ENCODE measurements at places on chromosomes 12 and 14.
A peak's percentile ranks its signal among the peaks of the same experiment; 100 is the strongest.

- no peak for DNase-seq
Measured at GRCh38 chr14:91877376-91877915, 10.1 kb upstream of the TC2N start.

DNA sequence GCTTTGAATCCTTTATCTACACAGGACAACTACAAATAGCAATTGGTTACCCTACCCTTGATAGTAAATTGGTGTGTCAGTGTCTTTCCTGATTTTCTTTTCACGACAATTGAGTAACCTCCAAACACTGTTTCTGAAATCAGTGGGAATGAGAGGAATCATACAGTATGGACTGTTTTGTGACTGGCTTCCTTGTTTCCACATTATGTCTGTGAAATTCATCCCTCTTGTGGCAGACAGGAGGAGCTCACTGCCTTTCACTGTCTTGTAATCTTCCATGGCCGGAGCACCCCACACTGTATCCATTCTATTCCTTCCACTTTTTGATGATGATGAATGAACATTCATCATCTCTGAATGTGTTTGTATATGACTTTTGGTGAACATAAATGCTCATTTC is 164.0 kb upstream of the PZP start:
- DNase-seq: peak; percentile 12

- DNase-seq: no peak
Measured at GRCh38 chr14:72451054-72451972, 442.6 kb downstream of the DPF3 start.

GRCh38 chr14:32217301-32217700 is 14.2 kb upstream of the RNU6-8 start:
- DNase-seq: no peak

DNA sequence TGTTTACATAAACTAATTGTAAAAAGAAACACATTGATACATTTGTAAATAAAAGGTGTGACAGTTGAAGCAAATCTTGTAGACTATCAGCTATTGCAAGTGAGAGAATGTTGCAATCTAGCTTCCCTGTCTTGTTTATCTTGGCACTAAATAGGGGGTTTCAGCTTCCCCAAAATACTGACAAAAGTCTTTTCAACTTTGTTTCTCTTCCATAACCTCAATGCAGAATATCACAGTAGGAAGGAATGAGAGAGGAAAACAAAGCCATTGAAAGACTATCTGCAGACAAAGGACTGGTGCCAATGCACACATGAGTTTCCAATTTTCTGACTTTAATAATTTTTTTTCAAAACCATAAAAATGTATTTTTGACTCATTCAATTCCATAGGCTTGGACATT is 886.2 kb upstream of the MGAT4C start:
- DNase-seq: no peak

DNA sequence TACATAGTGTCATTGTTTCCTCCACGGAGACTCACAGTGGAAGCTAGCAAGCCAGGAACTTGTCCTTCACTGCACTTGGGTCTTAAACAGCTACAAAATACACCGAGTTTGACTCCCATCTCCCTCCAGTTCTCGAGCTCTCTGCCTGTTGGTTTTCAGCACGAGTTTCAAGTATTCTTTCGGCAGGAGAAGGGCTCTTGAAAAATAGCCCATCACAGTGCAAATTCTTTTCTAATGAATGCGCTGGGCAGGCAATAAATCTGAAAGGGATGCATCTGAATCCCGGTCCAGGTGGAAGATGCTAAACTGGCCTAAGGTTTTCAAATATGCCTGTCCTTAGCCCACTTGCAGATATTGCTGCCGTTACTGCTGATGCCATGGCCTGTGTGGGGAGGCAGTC is 173.9 kb downstream of the CACNA1C start:
- no peak for DNase-seq

- no peak for DNase-seq
Measured at GRCh38 chr14:100832311-100832960, 6.5 kb downstream of the MEG3 start.

DNA sequence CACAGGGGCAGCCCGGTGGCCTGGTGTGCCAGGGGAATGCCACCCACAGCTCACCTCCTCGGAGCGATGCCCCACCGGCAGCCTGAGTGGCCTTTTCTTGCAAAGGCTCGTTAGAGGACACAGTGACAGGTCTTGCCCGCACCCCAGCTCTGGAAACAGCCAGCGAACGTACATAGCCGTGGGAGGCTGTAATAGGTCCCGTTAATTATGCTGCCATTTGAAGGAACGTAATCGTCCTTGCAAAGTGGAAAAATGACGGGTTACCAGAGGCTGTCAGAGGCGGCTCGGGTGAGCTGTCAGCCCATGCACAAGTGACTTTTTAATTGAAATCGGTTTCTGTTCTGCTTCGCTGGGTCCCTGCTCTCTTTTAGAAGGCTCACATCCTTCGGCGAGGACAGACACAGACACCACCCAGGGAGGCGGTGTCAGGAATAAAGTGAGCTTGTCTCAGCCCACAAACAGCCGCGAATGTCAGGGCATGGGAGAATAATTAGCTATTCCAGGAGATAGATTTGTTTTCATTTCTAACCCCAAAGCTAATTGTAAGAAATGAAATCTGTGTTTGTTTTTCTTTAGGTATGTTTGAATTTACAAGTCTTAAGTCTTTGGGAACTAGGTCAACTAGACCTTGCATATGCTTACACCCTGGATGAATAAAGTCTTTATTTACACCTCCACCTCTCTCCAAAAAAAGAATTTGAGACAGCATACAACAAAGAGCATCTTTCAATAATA is 77.2 kb upstream of the RFLNA start:
- DNase-seq: no peak

DNA sequence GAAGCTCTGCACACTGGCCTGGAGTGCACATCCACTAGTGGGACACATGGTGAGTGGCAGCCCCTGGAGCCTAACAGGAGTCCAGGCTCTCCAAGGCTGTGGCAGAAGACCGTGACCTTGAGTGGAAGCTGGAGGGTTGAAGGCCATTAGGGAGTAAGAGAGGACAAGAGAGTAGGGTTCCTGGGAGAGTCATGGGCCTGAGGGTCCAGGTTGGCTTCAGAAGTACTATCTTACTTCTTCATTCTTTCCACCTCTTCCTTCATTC is 406 bp downstream of the IL23A start:
- DNase-seq: no peak

- peak; percentile 70 for DNase-seq
Measured at GRCh38 chr14:44803239-44803905, 158.4 kb downstream of the KLHL28 start.

DNA sequence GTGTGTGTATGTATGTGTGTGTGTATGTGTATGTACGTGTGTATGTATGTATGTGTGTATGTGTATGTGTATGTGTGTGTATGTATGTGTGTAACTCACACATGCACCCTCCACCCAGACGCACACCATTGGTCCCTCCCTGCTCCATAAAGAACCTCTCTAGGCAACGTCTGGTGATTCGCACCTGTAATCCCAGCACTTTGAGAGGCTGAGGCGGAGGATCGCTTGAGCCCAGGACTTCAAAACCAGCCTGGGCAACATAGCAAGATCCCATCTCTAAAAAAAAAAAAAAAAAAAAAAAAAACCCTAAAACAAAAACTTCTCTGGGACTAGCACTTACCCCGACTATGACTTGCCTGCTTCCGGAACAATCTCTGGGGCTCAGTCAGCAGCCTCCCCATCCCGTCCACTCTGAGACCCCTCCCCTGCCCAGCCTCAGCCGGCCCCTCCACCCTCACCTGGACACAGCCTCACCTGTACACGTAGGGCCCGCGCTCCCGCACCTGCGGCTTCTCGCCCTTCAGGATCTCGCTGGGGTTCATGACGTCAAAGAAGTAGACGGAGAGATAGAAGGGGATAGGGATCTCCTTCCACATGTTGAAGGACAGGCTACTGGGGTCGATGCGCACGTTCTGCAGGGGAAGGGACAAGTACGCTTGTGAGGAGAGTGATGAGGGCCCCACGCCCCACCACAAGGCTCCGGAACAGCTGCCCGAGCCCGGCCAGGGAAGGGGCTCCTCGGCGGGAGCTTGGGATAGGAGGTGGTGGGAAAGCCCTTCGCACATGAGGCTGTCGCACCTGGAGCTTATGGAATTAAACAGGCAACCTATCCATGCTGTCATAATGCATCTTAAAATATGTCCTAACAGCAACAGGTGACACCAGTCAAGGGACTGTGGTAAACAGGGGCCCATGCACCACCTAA is 46.3 kb downstream of the SCARB1 start:
- no peak for DNase-seq

DNA sequence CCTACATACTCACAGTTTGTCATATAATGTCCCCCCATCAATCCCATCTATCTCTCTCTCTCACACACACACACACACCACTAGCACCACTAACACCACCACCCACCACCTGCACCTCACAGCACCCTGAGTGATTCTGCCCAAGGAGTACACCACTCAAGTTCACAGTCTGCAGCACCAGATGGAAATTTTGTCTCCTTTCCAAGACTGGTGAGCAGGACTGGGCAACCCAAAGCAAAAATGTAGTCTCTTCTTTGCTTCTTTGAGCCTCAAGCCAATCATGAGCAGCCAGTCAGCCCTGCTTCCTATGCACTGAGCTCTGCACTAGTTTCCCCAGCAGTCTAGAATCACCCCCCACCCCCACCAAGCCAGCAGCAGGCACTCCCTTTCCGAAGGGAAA is 15.0 kb upstream of the ARMH4 start:
- no peak for DNase-seq

- no peak for DNase-seq
Measured at GRCh38 chr12:40181490-40181889, 43.3 kb upstream of the LRRK2 start.

DNA sequence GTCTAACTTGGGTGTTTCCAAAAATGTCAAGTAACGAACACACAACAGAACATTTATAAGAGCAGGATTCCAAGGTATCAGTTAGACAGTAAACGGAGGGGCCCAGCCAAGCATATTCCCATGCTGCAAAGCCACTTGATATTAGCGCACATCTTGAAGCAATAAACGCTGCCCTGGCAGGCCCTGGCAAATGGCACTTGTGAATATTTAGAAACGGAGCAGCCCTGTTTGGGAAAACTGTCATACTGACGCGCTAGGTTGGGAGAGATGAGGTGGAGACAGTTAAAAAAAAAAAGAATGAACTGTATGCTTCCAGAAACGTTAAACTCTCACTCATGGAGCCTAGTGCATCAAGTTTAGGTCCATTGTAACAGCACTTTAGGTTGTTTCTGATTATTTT is 9.3 kb downstream of the DGLUCY start:
- DNase-seq: no peak

GRCh38 chr12:33586576-33586975 is 147.0 kb upstream of the SYT10 start:
- no peak for DNase-seq

DNA sequence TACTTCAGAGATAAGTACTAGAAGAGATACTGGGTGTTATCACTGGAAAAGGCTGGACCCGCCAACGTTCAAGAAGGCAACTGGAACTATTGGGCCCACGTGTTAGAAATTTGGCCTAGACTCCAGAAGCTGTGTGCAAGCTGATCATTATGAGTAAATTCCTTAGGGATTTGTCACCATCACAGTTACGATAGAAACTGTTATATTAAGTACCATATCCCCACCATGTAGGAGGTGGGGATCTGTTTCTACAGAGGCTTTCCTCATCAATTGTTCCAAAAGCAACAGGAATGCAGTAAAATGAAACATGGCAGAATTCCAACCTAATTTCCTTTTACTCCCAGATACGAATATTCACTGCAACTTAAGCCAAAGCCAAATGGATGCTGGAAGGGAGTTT is 170.7 kb downstream of the NOVA1 start:
- DNase-seq: no peak

- no peak for DNase-seq
Measured at GRCh38 chr12:43459285-43459684, 92.7 kb downstream of the ADAMTS20 start.

DNA sequence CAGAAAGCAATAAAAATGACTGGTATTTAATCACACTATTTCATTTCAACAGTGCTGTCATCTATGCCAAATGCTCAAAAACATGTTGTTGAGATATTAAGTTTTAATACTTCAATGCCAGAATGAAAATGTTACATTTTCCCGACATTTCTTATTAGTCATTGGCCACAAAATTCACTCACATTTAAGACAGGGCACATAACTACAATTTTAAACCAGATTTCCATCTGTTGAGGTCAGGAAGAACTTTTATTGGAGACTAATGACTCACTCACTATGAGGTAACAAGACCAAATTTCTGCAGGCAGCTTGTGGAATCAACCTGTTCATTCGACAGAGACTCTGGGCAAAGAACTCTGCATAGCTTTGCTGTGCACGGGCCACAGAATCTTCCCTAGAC is 36.8 kb downstream of the PPTC7 start:
- DNase-seq: peak; percentile 92

- peak; percentile 79 for DNase-seq
Measured at GRCh38 chr12:69900720-69901131, 75.7 kb downstream of the MYRFL start.

DNA sequence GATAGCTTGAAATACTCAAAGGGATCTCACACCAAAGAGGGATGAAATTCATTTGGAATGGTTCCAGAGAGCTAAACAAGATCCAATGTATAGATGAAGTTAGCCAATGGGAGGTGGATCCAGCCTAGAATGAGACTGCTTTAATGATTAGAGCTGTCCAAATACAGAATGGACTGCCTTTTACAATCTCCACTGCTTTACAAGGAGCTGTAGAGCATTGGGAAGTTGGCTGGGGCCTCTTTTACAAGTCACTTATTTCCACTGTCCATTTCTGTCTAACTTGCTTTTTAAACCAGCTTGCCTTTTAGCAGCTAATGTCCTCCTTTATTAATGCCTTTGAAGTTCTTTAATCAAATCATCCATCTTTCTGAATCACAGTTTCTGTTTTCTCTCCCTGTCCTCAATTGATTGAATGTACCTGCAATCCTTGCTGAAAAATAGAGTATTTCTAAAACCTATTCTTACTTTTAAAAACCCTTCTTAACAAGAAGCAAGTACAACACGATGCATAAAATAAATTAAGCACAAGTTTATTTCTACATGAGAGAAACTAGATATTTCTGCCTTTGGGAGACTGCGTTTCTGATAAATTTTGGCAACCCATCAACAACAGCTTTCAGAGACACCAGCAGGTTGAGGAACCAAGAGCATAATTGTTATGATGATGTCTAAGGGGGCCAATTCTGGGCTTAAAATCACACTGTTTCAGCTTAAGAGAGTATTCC is 3.4 kb upstream of the ATP2A2 start:
- no peak for DNase-seq

DNA sequence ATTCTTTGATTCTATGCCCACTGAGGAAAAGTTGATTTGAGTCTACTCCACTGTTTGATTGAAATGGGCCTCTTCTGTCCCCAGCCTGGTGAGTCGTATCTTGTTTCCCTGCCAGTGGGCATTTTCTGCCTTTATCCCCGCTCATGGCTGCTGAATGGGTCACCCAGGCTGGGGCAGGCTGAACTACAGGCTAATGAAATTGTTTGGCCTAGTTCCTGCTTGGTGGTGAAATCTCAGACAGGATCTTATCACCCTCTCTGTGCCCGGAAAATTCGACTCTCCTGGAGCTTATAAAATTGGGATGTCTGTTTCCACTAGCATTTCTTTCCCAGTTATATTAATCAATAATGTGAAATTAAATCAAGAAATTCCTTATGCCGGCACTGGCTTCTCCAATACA is 65.0 kb downstream of the CHST11 start:
- peak; percentile 64 for DNase-seq

Data from foreskin fibroblast (primary cell).